Hematopoietic multipotent progenitor cell treated with erythropoietin and hydrocortisone succinate and interleukin-3 and kit ligand, for 15 days (in vitro differentiated cells): ENCODE measurements at places on chromosomes 3 and 15.

DNA sequence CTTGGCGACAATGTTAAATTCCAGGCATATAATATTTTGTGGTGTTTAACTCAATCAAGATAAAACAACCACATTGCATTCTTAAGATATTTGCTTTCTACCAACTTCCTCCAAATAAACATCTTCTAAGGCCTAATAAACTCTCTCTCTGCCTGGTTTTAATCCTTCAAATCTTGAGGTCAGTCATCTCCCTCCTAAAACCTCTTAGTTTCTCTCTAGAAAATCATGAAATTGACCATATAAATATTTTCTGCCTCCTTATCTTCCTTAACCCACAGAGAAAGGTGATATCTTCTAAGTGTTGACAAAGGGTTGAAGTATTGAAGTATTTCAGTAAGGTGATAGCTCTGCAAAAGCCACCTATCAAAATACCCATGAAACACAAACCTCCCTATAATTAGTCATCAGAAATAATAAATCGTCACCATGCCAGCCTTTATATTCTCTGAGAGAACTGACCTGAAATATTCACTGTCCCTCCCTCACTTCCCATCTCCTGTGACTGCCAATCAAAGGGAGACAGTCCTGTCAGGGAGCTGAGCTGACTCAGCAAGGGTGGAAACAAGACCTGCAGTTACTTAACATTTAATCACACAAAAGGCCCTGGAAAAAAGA is 1261.1 kb downstream of the ROBO1 start:
- DNase-seq, result no peak

GRCh38 chr15:71250936-71251583 is 135.8 kb downstream of the THSD4 start:
- DNase-seq, result no peak

DNA sequence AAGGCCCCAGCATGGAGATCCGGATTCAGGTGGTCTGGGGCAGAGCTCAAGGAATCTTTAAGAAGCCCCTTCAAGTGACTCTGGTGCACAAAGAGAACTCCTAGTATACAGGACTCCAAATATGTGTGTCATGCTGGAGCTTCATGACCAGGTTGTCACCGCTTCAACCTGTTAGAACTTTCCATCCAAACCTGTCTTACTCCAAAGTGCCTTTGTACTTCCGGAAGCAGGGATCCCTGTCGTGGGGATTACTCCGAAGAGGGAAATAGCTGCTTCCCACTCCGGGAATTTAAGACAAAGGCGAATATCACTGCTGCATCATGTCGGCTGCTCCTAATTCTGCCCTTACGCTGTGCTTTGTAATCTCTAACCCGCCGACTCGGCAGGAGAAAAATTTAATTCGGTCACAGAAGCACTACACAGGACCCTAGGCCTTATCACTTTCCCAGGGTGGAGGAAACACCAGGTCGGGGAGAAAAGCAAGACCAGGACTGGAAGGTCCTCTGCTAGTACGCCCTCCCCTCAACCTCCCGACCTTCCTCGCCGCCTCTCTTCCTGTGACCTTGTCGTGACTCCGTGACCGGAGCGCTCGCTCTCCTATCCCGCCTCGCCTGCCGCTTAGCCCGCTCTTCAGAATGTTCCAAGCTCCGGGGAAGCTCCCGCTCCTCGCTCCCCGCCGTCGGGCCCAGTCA is 730 bp downstream of the HIGD1A start:
- DNase-seq, result peak; percentile 42

DNA sequence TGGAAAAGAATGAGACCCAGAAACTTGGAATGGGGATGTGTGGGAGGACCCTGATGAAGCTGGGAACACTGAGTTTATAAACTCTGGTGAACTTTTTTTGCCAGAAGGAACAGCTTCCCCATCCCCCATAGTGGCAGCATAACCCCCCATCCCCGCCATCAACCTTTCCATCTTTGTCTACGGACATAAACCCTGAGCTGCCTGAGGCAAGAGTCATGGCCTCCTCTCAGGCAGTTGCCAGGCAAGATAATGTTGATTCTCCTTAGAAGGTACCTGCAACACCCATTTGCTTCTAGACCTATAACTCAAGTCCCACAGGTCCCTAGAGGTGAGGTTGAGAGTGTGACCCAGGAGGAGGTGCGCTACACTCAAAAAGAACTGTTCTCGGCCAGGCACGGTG is 11.5 kb downstream of the MAP4 start:
- DNase-seq, result no peak

GRCh38 chr3:30642849-30643361 is 36.5 kb downstream of the TGFBR2 start:
- no peak for DNase-seq

DNA sequence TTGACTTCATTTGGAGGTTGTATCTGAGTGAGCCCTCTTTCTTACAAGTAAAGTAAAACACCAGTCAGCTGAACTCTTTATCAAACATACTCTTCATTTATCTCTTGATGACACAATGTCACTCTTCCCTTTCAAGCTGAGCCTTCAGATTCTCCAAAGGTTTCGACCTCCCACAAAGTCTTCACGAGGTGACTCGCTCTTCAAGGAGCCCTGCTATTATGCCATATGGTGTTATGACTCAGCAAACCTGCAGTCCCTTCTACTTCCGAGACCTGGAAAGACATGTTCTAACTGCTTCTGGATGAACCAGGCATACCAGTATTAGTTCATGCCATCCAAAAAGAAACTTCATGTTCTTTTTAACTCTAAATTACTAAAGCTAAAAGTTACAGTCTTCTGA is 23.1 kb downstream of the AADAC start:
- no peak for DNase-seq

- no peak for DNase-seq
Measured at GRCh38 chr3:196280689-196281440, 6.7 kb downstream of the PCYT1A start.

- DNase-seq, result no peak
Measured at GRCh38 chr15:74136540-74136813, 6.1 kb downstream of the ISLR2 start.

- no peak for DNase-seq
Measured at GRCh38 chr3:18228060-18228459, 197.1 kb downstream of the SATB1 start.

- no peak for DNase-seq
Measured at GRCh38 chr3:147921051-147921450, 511.9 kb downstream of the ZIC1 start.
